Smooth muscle cell of the pulmonary artery (primary cell): ENCODE measurements at places on chromosomes 1 and 21. TPM values are rescaled to one million over a fixed set of nuclear protein-coding genes. Genes with fewer than 3 reads are reported as not detected.

SPATA45 gene
- not detected in 2 replicates for total RNA-seq

TMEM200B gene
- total RNA-seq: 4.3 and 12.2 TPM in 2 replicates

GPA33 gene
- not detected in 2 replicates for total RNA-seq

LHX8 gene
- total RNA-seq: not detected in 2 replicates

PCSK9 gene
- total RNA-seq: 0.85 and 2.5 TPM in 2 replicates

SLC5A9 gene
- total RNA-seq: not detected in 2 replicates

MYOG gene
- not detected in 2 replicates for total RNA-seq

ADAM30 gene
- total RNA-seq: 0.03 TPM in 1 of 2 replicates, not detected in the other

HJV gene
- total RNA-seq: not detected in 2 replicates
